ENCODE measurements at places on chromosomes 5 and 9.

DNA sequence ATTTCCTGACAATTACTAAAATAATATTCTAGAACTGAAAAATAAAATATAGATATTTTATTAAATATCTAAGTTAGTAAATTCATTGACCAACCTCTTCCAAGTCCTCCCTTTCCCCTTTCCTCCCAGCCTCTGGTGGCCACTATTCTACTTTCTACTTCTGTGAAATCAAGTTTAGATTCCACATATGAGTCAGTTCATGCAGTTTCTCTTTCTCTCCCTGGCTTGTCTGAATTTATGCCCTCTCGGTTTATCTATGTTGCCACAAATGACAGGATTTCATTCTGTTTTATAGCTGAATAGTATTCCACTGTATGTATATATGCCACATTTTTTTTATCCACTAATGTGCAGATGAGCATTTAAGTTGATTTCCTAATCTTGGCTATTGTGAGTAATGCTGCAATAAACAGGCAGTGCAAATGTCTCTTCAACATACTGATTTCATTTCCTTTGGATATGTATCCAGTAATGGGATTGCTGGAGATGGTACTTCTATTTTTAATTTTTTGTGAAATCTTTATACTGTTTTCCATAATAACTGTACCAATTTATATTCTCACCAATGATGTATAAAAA, 52.3 kb downstream of the WDR36 start:
- no peak for DNase-seq

DNA sequence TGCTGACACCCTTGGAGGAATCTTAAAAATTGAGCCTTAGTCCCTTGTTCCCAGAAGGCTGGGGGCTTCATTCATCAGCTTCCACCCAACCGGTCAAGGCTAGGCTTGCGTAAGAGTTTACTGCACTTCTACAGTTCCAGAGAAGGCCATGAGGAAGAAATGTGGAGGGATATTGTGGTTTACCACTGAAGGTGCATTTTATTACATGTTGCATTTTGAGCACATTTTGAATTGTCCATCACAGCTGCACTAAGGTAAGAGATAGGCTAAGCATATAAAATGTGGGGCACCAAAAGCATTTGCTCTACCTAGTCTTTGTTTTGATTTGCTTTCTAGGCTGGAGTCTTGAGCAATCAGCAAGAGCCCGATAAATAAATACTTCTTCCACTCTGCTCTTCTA, 167.1 kb upstream of the PAPPA start:
- no peak for DNase-seq

GRCh38 chr5:36370073-36370472, 68.4 kb upstream of the RANBP3L start:
- no peak for DNase-seq

GRCh38 chr5:38889424-38889823, 43.6 kb downstream of the OSMR start:
- no peak for DNase-seq

Data from T-helper 1 cell (primary cell).